Activated CD4-positive, alpha-beta T cell treated with anti-CD3 and anti-CD28 coated beads for 4 hours (primary cell): ENCODE measurements at places on chromosomes 7 and 10.

GRCh38 chr7:135970682-135971365 is 6.3 kb downstream of the MTPN start:
- DNase-seq: no peak

DNA sequence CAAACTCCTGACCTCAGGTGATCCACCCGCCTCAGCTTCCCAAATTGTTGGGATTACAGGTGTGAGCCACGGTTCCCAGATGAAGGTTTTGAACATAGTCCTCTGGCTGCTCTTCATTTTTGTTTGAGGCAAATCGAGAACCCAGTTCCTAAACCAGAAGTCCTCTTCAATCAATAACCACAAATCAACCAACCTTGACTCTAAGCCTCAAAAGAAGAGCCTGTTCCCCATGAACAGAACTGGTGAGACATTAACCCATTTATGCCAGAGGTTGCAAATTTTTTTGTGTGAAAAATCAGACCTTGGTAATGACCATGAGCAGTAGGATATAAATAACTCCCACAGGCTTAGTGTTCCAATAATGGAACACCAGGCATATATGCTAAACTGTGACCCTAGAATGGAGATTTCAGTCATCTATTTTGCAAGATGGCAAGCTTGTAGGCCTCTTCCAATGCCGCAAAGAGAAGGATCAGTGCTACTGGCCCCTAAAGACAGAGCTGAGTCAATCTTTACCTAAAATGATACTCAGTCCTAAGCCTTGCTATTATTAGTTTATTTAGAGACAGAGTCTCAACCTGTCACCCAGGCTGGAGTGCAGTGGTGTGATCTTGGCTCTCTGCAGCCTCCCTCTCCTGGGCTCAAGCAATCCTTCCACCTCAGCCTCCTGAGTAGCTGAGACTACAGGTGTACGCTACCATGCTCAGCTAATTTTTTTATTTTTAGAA is 15.9 kb downstream of the KPNA7 start:
- no peak for DNase-seq

DNA sequence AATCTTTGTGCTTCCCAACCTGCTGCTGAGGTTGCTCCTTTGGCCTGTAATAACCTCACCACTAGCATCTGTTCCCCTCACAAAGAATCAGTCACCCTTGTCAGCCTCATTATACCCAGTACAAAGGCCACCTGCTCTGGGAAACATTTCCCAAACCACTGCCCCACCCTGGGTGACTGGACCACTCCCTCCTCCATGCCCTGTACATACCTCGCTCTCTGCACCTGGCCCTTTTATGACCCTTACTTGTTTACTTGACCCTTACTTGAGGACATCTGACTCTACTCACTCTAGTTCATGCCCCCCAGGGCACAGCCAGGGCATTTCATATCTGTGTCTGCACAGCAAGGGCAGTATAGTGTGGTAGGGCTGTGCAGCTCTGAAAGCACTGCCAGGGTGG is 21.4 kb upstream of the AOC1 start:
- no peak for DNase-seq

DNA sequence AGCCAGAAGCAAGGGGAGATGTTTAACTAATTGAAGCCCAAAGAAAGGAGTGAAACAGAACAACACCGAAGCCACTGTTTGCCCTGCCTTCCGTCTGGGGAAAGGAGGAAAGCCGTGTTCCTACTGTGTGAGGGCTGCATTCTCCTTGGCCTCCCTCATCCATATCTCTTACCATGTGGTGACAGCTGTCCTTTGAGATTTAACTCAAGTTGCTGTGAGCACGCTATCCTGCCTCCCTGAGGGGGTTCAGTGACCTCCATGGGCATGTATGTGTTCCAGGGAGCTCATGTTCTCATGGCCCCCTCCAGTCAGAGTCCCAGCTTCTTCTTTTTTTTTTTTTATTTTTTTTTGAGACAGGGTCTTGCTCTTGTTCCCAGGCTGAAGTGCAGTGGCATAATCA is 26.2 kb upstream of the CRHR2 start:
- no peak for DNase-seq

- DNase-seq: no peak
Observed at GRCh38 chr10:61487506-61487905, 34.3 kb upstream of the TMEM26 start.

DNA sequence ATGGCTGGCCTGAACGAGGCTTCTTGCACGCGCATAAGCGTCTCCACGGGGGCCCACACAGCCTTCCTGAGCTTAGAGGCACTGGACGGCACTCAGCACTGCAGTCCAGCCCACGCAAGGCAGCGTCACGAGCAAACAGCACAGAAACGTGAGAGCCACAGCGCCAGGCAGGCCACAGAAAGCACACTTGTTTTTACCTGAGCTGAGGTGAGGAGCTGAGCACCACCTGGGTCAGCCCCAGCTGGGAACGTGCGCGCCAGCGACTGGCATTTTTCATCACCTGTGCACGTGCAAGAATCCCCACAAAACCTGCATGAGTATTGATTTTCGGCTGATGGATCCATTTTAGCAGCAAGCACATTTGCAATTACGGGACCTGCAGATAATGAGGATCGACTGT is 26.7 kb downstream of the IQCE start:
- no peak for DNase-seq
